ENCODE measurements at places on chromosomes 13 and 19.

- DNase-seq = no peak
These were observed 146.8 kb downstream of the KCNRG start for GRCh38 chr13:50162001-50162400.

DNA sequence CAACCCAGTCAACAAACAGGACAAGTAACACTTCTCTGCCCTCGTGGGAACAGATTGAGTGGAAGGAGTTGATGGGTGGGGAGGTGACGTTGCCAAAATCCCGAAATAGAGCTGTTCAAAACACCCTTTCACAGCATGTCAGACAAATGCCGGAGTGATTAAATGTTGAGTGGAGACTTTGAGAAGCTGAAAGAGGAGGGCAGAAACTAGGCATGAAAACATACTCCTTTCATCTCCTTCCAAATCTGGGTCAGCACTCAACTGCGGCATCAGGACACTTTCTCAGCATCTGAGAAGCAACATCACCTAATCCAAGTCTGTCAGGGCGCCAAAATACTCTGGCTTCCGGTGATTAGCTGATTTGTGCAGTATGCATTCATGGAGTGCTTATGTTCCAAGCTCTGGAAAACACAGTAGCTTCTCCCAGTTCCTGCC, 51.5 kb upstream of the MRI1 start:
- no peak for DNase-seq

- DNase-seq = no peak
These were observed 436.2 kb upstream of the SLITRK5 start for GRCh38 chr13:87234981-87235380.

DNA sequence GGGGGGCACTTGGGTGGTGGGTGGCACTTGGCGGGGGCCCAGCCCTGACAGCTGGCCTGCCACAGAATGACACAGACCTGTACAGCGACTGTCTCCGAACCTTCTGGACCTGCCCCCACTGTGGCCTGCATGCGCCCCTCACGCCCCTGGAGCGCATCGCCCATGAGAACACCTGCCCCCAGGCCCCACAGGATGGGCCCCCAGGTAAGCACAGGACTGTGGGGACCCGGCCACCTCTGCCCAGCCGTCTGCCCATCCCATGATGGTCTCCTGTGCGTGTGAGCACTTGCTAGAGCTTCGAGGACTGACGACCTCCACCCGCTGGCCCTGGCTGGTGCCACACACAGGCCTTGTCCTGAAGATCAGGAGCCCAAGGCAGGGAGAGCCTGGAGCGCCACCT, 32.0 kb downstream of the DHX34 start:
- DNase-seq = no peak

DNA sequence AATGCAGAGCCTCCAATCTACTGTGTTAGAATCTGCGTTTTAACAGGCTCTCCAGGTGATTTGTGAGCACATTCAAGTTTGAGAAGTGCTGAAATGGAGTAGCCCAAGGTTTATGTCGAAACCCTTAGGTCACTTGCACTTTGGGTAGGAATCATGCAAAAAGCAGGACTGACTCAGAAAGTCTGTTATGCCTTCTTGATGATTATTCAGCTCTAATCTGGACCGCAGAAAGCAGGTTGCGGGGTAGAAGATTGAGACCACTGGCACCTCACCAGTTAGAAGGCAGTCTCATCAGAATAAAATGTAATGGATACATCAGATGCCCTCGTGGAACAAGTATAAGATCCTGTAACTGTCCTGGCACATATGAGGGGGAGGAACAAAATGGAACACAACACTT, 326.3 kb downstream of the DCLK1 start:
- DNase-seq = no peak
